ENCODE measurements at places on chromosomes 1 and 21.
A peak's percentile ranks its signal among the peaks of the same experiment; 100 is the strongest.

GRCh38 chr1:246383791-246384190, 123.3 kb downstream of the SMYD3 start:
- peak; percentile 64 for DNase-seq

- peak; percentile 95 for DNase-seq
These were observed 13.3 kb downstream of the PLPPR5 start for GRCh38 chr1:98991127-98992012.

DNA sequence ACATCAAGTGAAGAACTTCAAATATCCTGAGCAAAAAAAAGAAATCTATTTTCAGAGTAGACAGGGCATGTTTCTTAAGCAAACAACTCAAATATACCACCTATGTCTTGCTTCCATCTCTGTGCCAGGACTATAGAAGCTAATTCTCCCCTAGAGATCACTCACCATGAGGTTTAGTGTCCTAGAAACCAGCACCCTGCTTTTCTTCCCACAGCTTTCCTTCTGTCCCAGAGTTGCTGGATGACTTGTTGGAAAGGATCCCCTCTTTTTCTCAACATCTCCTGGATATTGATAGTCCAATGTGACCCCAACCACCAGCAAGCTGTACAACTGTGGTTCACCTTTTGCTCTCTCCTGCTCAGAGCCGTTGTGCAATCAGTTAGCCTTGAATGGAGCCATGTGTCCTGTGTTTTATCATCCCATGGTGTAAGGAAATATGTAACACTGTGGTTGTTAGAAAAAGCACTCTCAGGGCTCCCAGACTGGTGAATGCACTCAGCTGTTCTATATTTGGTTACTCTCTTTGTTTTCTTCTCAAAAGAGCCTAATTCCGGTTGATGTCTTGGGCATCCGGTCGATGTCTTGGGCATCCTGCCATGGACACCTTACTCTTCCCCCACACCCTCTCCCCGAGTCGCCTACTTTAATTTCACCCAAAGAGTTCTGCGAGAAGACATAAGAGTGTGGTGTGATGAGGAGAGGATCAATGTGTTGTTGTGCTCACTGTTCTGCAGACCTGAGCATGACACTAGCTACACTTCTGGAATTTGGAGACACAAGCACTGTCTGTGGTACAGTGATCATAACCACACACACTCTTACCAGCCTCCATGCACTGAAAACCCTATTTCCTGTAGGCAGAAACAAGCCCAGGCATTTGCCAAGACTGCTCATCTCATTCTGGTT, 1.7 kb downstream of the TNFSF4 start:
- DNase-seq: peak; percentile 48

GRCh38 chr1:20423169-20423795, 62.7 kb downstream of the CAMK2N1 start:
- DNase-seq: no peak

GRCh38 chr1:29527314-29528004, 291.1 kb downstream of the PTPRU start:
- DNase-seq: no peak

All from epithelial cell of esophagus (primary cell).